ENCODE measurements at places on chromosomes 7 and 10.

DNA sequence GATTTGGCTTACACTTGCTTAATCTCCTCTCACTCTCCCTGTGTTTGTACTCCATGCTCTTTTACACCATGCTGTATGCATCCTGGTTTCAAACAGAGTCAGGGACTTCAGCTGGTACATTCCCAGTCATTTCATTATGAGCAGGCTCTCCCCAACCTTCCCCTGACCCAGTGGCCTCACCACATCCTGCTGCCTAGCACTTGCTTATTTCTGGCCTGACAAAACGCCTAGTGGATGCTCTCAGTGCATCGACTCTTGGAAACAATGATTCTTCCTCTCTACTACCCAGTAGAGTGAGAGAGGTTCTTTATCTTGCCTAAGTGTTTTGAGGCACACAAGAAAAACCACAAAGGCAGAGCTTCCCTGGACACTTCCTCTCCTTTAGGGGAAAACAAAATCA is 63.4 kb downstream of the CAV1 start:
- DNase-seq: peak; percentile 78

DNA sequence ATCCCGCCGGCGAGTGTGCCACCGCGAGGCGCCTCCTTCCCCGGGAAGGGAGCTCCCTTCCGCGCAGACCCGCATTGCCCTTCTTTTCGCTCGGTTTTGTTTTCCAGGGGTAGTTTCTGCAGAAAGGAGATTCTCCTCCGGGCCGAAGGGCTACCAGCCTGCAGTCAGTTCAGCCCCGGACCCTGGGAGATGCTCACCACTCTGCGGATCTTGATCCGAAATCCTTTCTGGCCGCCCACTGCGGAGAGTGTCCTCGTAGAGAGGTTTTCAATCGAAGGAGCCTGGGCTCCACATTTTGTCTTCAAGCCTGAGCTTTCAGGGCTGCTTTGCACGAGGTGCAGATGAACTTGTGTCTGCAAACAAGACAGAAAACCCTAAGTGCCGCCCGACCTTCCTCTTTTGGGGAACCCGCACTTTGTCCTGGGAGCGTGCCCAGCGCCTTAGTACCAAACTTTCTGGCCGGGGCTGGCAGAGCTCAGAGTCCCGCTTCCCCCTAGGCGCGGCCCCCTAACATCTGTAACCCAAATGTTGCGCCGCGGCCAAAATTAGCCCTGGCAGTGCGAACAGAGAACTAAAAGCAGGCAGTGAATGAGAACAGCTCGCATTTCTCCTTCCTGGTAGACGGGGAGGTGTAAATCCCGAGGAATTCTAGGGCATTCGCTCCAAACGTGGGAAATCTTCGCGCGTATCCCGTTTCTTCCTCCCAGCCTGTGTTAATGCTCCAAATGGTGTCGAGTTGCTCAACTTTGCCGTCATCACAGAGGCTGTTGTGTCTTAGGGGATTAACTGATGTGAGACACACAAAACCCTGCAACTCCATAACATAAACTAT is 6.7 kb upstream of the EN2 start:
- DNase-seq: no peak

DNA sequence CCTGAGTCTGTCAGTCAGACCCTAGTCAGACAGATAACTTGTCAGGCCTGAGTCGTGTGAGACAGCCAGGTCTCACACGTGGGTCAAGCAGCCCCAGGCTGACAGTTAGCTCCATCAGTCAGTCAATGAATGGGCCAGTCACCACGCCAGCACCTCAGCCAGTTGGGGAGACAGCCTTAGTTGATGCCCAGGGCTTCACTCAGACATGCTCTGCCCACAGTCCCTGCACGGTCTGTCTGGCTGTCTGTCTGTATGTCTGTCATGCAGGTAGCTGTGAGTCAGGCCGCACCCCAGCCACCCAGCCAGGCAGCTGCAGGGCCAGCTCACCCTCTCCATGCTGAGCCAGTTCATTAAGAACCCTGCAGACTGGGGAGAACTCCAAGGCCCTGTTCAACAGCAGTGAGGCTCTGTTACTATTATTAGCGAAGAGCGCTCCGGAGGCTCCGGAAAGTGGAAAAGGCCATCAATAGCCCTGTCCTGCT is 141.1 kb upstream of the PCBD1 start:
- DNase-seq: no peak

DNA sequence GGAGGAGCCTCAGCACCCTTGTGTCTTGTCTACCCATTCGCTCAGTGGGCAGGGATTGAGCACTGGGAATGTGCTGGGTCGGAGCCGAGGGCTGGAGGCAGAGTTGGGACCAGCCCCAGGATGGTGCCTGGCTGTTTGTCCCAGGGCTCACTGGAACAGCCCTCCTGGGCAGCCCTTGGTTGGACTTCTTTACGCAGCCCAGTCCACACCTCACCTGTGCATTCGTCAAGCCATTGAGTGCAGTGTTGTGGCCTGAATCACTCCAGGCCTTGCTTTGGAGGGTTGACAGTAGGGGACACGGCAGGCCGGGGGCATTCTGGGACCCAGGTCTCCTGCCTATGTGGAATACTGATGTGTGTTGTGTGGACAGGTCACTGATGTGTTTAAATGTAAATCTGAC is 229.6 kb downstream of the MGMT start:
- no peak for DNase-seq

- DNase-seq: no peak
Observed at GRCh38 chr7:25124465-25125136, 459 bp downstream of the CYCS start.

DNA sequence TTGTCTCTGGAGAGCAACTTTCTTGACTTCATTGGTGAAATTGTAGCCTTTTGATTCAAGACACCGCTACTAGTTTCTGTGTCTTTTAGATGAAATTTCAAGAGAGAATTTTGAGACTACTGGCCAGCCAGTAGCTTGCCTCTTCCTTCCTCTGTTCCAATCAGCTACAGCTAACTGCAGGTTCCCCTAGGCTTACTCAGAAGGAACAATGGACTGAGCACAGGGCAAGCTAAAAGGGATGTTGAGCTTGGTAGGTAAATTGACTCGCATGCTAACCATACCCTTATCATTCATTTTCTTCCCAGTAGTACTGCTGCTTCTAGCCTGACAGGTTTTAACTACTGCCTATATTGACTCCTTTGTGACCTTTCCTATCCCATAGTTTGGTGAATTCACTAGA is 81.1 kb downstream of the RUNDC3B start:
- DNase-seq: no peak

- peak; percentile 11 for DNase-seq
Observed at GRCh38 chr7:20269726-20270125, 52.5 kb upstream of the MACC1 start.
